Endothelial cell of umbilical vein (primary cell): ENCODE measurements at places on chromosomes 3 and 15. TPM values are rescaled to one million over a fixed set of nuclear protein-coding genes. Genes with fewer than 3 reads are reported as not detected.

Gene FSIP1
- 1.1 and 1.2 TPM in 2 replicates for total RNA-seq

Gene PCYT1A
- total RNA-seq: 65.5 and 75.4 TPM in 2 replicates

GRCh38 chr15:34358367-34358766 is 8.6 kb downstream of the LPCAT4 start:
- no peak overlapping the region for H3K27ac ChIP-seq
- peaks cover 6% of the 10 kb centered on the region for H3K36me3 ChIP-seq
- H3K27me3 ChIP-seq: no peaks in the 10 kb centered on the region
- peaks cover 6% of the 10 kb centered on the region for H3K4me1 ChIP-seq

DNA sequence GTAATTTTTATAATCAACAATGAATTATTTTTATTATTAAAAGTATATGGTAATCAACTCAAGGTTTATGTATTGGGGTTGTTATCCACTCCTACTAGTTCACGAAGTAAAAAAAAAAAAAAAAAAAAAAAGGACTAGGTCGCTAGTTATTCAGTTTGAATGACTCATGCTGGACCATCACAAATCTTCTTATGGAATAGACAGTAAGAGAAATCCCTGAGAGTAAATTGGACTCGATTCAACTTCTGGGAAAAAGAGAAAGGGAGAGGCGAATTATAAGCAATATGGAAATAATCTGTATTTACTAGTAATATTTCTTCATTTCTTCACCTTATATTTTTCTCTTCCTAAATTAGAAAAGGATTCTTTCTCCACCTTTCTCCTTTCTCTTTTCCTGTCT is 2.0 kb downstream of the MYEF2 start:
- H3K27me3 ChIP-seq: no peaks in the 10 kb centered on the region
- peaks cover 12% of the 10 kb centered on the region for H3K4me1 ChIP-seq
- no peak for DNase-seq
- H3K36me3 ChIP-seq: no peaks in the 10 kb centered on the region

Gene CCR3
- not detected in 2 replicates for total RNA-seq

GRCh38 chr3:27423463-27423862 is 54.3 kb upstream of the NEK10 start:
- no peaks in the 10 kb centered on the region for H3K27me3 ChIP-seq
- H3K4me3 ChIP-seq: no peak overlapping the region
- H3K36me3 ChIP-seq: peaks cover 27% of the 10 kb centered on the region
- no peak overlapping the region for H3K27ac ChIP-seq
- DNase-seq: no peak
- H3K4me1 ChIP-seq: no peaks in the 10 kb centered on the region

Gene APOD
- 1.8 and 2.9 TPM in 2 replicates for total RNA-seq

- H3K4me1 ChIP-seq: no peaks in the 10 kb centered on the region
- H3K27ac ChIP-seq: no peak overlapping the region
- DNase-seq: no peak
- H3K36me3 ChIP-seq: no peaks in the 10 kb centered on the region
These were observed 132.8 kb downstream of the OSBPL10 start for GRCh38 chr3:31848163-31848818.

DNA sequence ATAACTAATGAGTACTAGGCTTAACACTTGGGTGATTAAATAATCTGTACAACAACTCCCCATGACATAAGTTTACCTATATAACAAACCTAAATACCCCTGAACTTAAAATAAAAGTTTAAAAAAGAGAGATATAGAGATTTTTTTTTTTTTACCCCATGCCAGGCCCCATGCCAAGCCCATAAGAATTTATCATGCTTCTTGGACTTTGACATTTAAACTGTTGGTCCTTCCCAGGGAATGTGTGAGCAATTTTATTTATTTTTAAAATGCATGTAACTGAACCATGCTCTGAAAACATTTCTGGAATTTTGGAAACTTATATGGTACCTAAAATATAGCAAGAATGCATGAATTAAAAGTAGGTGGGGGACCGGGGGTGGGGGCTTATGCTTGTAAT is 26.3 kb downstream of the KLHL6 start:
- no peaks in the 10 kb centered on the region for H3K27me3 ChIP-seq
- H3K4me3 ChIP-seq: no peak overlapping the region
- H3K27ac ChIP-seq: no peak overlapping the region
- peaks cover 39% of the 10 kb centered on the region for H3K4me1 ChIP-seq

Gene APPL1
- 28.8 and 29.7 TPM in 2 replicates for total RNA-seq

GRCh38 chr3:30342318-30343060 is 263.9 kb upstream of the TGFBR2 start:
- DNase-seq: peak; percentile 94
- no peaks in the 10 kb centered on the region for H3K27me3 ChIP-seq
- H3K27ac ChIP-seq: peak overlapping the region; percentile 98
- H3K36me3 ChIP-seq: no peaks in the 10 kb centered on the region
- H3K4me1 ChIP-seq: peaks cover 62% of the 10 kb centered on the region

- no peak overlapping the region for H3K4me3 ChIP-seq
- peaks cover 12% of the 10 kb centered on the region for H3K27me3 ChIP-seq
- DNase-seq: no peak
- H3K36me3 ChIP-seq: no peaks in the 10 kb centered on the region
These were observed 643.9 kb upstream of the ADAMTS9 start for GRCh38 chr3:65331730-65332129.

DNA sequence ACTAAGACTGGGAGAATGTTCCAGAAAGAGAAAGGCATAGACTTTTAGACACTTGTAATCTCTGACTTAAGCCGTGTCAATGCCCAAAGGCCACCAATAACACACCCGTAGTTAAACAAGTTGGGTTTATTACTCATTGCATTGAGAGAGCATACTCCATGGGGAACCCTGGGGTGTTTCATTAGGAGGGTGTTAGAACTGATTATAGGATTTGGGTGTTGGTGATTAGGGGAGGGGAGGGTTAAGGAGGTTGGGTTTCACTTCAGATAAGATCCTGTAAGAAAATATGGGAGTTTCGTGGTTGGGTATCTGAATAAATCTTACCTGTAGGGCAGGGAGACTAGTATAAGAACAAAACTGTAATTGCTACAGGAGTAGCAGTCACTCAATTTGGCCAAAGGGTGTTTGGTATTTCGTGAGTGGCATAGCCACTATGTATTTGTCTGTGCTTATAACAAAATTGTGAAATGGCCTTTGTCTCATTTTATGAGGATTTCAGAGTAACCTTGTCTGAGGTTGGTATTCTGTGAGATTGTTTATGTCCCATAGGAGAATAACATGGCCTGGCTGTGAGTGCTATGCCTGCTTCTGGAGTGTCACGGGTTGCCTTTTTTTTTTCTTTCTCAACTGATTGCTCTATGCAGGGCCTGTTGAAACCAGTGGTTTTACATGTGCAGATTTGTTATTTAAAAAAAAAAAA is 2.9 kb downstream of the HACD3 start:
- H3K36me3 ChIP-seq: no peaks in the 10 kb centered on the region
- DNase-seq: no peak
- H3K27me3 ChIP-seq: no peaks in the 10 kb centered on the region
- no peak overlapping the region for H3K4me3 ChIP-seq
- peaks cover 10% of the 10 kb centered on the region for H3K4me1 ChIP-seq

DNA sequence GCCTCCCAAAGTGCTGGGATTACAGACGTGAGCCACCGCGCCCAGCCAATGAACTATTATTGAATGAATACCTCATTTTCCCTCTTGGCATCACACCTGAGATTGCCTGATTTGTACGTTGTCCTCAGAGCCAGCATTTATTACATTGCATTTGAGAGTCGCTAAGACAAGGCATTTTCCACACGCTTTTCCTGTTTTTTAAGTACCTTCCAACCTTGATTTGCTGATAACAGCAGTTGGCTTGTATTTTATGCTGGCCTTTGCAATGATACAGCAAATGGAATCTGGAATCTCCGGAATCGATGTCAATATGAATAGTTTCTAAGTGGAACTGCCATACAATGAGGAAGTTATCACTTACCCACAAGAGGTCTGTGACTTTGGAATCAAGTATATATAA is 15.7 kb upstream of the CNBP start:
- H3K4me1 ChIP-seq: peaks cover 26% of the 10 kb centered on the region
- no peaks in the 10 kb centered on the region for H3K27me3 ChIP-seq
- no peak for DNase-seq
- no peak overlapping the region for H3K27ac ChIP-seq
- H3K36me3 ChIP-seq: no peaks in the 10 kb centered on the region

- DNase-seq: peak; percentile 24
- no peak overlapping the region for H3K27ac ChIP-seq
- peaks cover 8% of the 10 kb centered on the region for H3K4me1 ChIP-seq
- H3K4me3 ChIP-seq: no peak overlapping the region
These were observed 52.2 kb downstream of the MOBP start for GRCh38 chr3:39519554-39520288.

DNA sequence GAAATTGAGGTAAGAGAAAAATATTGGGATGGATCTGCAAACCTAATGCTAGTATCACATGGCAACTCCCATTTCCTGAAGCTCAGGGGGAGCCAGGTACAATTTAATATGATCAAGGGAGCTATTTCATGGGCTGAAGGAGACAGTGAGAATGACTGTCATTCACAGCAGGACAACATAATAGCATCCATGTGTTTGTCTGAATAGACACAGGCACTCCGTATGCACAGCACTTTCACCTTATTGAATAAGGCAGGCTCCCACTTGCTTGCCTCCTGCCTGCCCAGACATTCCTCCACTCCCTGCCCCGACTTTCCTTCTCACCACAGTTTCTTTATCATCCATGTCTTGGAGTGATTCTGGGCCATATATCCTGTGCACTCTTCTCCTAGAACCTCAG is 156.6 kb upstream of the SLC24A5 start:
- no peak overlapping the region for H3K27ac ChIP-seq
- H3K27me3 ChIP-seq: peaks cover 3% of the 10 kb centered on the region
- no peaks in the 10 kb centered on the region for H3K36me3 ChIP-seq
- no peak overlapping the region for H3K4me3 ChIP-seq
- no peak for DNase-seq

DNA sequence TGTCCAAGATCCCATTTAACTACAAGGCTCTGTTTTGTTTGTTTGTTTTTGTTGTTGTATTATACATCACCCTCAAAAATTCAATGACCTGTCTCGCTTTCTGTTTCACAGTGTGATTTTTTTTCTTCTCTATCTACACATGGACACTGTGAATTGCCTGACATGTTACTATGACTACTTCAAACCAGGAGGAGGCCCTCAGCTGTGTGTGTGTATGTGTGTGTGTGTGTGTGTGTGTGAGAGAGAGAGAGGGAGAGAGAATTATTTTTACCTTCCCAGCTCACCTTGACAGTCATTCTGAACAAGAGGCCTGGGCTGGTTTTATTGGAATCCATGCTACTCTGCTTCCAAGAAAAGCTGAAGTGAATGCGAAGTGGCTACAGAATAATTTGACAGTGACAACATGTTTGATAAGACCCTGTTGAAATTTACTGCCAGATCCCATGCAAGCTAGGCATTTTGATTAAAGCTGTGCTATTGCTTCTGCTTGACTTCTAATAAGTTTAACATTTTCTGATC is 841.4 kb downstream of the NSUN3 start:
- H3K36me3 ChIP-seq: no peaks in the 10 kb centered on the region
- H3K27ac ChIP-seq: no peak overlapping the region
- no peak overlapping the region for H3K4me3 ChIP-seq

DNA sequence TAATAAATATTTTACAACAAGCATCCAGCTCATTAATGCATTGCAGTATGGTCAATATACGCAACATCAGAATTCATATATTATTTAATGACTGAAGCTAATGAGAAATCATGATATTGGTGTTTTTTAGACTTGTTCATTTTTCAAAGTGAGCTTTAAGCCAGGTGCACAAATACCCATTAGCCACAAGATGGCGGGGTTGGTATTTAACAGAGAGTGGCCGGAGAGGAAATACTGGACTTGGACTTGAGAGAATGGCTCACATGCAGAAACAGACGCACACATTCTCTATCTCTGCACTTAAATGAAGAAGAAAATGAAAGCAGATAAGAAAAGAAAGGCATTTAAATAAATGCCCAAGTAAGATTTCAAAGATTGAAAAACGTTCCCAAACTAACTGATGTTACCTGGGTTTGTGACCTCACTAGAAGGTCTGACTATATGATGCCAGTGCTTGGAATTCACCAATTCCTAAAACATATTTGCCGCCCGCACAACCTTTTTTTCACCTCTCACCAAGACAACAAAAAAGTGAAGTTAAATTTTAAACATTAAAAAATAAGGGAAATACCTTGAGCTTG is 21.2 kb upstream of the CRBN start:
- no peaks in the 10 kb centered on the region for H3K36me3 ChIP-seq
- no peak overlapping the region for H3K27ac ChIP-seq
- H3K4me3 ChIP-seq: no peak overlapping the region
- no peaks in the 10 kb centered on the region for H3K27me3 ChIP-seq
- peak; percentile 48 for DNase-seq

GRCh38 chr3:101722394-101723173 is 1.8 kb upstream of the CEP97 start:
- no peak overlapping the region for H3K27ac ChIP-seq
- no peak for DNase-seq
- H3K27me3 ChIP-seq: no peaks in the 10 kb centered on the region
- no peak overlapping the region for H3K4me3 ChIP-seq
- peaks cover 4% of the 10 kb centered on the region for H3K36me3 ChIP-seq

DNA sequence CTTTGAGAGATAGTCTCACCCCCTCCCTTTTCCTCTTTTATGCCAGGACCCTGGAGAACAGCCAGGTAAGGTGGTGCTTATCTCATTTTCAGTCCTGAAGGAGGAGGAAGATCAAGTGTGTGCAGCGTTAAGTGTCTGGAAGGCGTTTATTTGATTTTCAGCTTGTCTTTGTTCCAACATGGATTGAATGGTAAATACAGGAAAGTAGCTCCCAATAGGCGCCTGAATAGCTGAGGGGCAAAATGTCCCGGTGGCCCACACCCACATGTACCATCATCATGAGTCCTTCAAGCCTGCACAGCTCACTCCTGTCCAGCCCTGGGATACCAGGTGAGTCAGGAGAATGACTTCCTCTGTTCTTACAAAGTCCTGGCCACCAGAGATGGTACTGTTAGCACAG is 73.5 kb downstream of the CEMIP start:
- no peaks in the 10 kb centered on the region for H3K27me3 ChIP-seq
- H3K4me1 ChIP-seq: no peaks in the 10 kb centered on the region
- H3K27ac ChIP-seq: no peak overlapping the region
- no peaks in the 10 kb centered on the region for H3K36me3 ChIP-seq
- no peak overlapping the region for H3K4me3 ChIP-seq
- DNase-seq: no peak

DNA sequence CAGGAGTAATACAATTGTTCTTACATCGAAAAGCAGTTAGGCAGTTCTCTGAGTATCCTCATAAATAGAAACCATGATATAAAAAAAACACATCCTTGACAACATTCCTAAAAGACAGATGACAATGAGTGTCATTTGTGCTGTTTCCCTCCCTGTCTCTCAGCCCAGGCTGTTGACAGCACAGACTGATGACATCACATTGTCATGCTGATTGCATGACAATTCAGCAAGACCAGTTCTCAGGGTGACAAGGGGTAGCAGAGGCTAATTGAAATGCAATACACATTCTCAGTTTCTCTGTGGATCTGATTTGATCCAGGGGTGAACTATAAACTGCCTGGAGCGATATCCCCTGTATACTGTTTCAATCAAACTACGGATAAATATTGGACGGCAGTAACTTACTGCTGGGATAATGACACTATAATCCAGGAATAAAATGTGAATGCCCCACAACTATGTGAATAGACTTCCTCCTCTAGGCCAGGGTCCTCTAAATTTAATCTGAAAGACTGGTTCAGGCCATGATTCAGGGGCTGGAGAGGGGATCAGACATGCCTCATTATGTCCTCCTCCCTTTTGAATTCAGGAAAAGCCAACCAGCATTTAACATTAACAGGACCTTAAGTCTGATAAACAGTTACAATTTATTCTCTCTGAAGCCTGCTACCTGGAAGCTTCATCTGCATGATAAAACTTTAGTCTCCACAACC is 16.7 kb upstream of the EIF1B start:
- H3K36me3 ChIP-seq: no peaks in the 10 kb centered on the region
- no peaks in the 10 kb centered on the region for H3K27me3 ChIP-seq
- H3K4me3 ChIP-seq: no peak overlapping the region

GRCh38 chr15:91146728-91147127 is 46.7 kb downstream of the SV2B start:
- DNase-seq: no peak
- H3K36me3 ChIP-seq: no peaks in the 10 kb centered on the region
- H3K4me1 ChIP-seq: no peaks in the 10 kb centered on the region
- no peak overlapping the region for H3K4me3 ChIP-seq
- H3K27ac ChIP-seq: no peak overlapping the region
